ENCODE measurements at places on chromosomes 3 and 15.

DNA sequence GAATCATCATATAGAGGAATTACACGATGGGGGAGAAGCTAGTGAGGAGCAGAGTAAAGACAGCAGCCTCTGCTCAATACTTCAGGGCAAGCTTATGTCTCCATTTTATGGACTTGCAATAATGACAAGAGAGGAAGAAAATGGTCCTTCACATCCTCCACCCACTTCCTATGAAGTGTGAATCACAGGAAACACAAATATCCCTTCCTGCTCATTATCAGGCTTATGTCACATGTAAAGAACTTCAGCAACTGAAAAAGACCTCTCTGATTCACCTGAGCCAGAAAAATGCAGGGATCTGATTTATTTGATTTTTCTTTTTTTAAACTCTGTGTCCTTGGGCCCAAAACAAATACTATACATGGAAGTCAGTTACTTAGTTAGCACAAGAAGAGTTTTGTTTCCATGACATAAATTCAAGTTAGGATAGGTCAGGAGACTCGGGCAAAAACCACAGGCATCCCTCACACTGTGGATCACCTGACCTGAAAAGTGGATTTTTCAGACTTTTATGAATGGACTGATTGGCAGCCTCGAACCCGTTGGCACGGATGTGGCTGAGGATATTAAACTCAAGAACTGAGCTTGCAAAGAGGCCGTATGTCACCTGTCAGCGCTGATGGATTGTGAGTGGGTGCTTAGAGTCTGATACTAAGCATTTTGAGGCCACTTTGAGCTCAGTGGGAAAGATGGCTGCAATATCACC, 620.8 kb upstream of the MDFIC2 start:
- no peak for DNase-seq

- no peak for DNase-seq
Measured at GRCh38 chr3:156131799-156132198, 11.4 kb downstream of the KCNAB1 start.

DNA sequence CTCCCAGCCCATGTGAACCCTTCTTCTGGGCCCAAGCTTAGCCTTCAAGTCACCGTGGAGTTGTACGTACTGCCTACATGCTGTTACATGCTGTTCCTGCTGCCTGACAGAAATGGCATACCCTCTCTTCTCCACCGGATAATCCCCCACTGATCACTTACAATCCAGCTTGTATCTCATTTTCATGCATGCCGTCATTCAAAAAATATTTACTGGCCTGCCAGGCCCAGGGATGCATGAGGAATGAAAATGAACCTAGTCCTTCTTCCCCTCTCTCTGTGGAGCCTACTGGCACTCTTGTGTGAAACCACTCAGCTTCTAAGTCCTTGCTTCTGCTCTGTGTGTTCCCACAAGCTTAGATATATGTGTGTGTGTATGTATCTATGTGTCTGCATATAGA, 60.6 kb downstream of the WNT5A start:
- no peak for DNase-seq

DNA sequence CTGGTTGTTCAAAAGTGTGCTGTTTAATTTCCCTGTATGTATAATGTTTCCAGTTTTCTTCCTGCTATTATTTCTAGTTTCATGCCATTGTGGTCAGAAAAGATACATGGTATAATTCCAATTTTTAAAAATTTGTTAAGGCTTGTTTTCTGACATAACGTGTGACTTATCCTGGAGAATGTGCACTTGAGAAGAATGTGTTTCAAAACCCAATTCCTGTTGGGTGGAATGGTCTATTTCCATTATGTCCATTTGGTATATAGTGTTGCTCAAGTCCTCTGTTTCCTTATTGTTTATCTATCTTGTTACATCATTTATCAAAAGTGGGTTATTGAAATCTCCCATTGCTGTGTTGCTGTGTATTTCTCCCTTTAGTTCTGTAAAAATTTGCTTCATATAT, 215.4 kb downstream of the GREM1 start:
- no peak for DNase-seq

DNA sequence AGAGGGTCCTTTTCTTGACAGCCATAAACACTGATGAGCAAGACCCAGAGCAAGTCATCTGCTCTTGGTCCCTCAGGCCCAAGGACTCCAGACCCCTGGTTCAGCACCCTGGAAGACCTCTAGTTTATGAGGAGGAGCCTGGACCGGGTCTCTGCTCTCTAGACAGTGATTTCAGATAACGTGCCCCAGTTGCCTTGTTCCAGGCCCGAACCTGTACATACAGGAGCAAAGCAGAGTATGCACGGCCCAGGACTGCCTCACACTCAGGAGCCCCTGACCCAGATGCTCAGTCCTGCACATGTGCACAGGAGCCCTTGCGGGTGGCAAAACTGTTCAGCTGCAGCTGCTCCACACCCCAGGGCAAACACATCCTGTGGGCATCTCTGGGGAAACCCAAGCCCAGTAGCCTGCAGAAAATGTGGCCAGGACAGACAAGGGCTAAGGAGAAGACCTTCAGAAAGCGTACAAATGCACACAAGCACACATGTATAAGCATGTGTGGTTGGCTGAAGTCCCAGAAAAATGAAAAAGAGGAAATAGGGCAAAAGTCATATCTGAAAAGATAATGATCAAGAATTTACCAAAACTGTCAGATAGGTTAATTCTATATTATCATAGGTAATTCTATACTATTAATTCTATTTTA, 59.9 kb upstream of the CORO2B start:
- no peak for DNase-seq

- no peak for DNase-seq
Measured at GRCh38 chr3:31942446-31942845, 38.6 kb downstream of the OSBPL10 start.

All from stimulated activated naive CD4-positive, alpha-beta T cell treated with Interleukin-2 at 50 U/mL for 16 hours (primary cell).